ENCODE measurements at places on chromosomes 5 and 9. TPM values are rescaled to one million over a fixed set of nuclear protein-coding genes. Genes with fewer than 3 reads are reported as not detected.

Gene CATSPER3
- not detected for total RNA-seq

Gene ALDH1A1
- not detected for total RNA-seq

Gene ENHO
- total RNA-seq: not detected

Gene SLC6A7
- total RNA-seq: not detected

Gene PCDHB9
- total RNA-seq: 0.08 TPM

Gene IARS1
- total RNA-seq: 240 TPM

Gene TLE1
- total RNA-seq: 21.7 TPM

Gene ARHGEF39
- 1.4 TPM for total RNA-seq

Gene PANK3
- 59.5 TPM for total RNA-seq

Gene SGTB
- 47.9 TPM for total RNA-seq

Gene HK3
- not detected for total RNA-seq

Gene RANBP3L
- total RNA-seq: not detected

Gene GFRA3
- total RNA-seq: not detected

Gene ZNF484
- 8.0 TPM for total RNA-seq

Gene NNT
- 83.2 TPM for total RNA-seq

Gene TYRP1
- total RNA-seq: not detected

Gene PCDHA4
- 0.29 TPM for total RNA-seq

Gene ANKRD18A
- 1.8 TPM for total RNA-seq

Gene SPATA31E1
- not detected for total RNA-seq

Gene CD14
- total RNA-seq: 1.7 TPM
